ENCODE measurements at places on chromosomes 7 and 10.

DNA sequence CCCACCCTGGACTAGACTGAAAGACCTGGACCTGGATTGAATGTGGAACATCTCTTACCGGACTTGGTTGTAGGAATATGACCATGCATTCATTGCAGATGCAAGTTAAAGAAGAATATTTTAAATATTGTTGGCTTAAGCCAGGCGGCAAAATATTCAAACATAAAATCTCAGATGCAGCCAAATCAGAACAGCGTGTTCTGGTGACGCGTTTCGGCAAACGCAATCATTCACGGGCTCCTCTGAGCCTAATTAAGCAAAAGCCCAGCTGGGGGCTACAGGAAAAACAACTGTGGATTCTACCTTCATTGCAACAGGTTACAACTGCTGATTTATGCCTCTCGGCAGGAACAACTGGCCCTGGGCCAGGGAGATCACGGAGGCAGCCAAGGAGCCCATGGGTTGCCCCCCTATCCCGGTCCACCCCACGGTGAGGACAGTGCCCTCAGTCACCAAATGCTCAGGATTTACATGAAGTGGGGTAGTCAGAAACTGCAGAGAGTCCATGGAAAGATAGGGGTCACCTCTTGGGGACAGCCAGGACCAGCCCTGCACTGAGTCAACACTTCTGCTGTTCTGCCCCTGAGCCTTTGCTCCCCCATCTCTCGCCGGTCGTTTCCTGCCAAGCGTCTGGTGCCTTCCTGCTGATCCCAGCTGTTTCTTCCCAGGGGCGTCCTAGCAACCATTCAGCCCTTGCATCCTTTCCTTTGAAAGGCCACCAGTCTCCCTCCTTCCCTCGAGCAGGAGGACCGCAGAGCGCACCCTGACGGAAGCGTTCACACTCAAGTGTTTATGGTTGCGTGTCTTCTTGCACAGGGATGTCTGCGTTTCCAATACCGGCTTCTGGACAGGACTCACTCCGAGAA, 64.4 kb upstream of the SFMBT2 start:
- no peak for DNase-seq

DNA sequence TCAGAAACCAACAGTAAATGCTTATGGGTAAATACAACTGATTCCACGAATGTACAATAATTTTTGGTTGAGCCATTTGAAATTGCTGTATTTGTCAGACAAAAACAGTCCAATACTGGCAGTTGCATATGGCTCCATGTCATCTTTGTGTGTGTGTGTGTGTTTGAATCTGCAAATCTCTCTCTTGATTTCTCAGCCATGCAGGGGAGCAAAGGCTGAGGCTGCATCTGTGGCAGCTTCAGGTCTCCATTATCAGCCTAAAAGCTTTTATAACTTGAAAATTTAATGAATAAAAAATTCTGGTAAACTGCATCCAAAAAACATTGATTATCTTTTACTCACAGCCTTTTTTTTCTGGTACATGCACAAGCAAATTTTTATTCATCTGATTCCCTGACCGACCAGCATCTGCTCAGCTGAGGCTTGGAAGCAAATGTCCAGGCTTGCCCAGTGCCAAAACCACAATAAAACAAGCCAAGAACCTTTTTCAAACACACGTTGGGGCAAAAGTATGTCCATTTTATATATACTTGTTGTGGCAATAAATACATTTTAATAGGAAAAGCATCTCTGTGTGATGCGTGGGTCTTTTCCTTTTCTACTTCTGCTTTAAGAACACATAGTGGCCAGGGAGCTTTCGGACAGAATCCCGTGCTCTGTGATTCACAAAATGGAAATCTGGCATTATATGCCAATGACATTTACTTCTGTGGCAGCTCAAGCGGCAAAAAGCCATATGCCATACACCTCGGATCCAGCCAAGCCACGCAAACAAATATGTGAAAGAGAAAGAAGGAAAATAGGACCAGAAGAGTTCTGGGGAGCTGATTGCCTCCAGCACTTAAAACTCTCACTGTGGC, 275.6 kb upstream of the AOAH start:
- DNase-seq: no peak

DNA sequence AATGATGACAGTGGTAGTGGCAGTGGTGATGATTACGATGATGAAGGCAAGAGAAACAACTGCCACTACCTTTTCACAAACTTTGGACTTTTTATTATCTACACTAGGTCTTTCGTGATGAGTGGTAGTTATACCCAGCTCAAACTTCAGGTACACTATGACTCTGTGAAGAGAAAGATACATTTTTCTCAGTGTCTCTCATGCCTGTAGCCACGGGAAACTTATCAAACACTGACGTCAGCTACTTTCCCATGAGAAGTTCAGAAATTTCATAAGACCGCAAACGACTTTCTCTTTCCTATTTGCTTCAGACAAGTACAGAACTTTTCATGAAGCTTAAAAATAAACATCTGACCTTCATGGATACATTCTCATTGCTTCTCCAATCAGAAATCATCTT, 57.0 kb downstream of the CALD1 start:
- DNase-seq: no peak

DNA sequence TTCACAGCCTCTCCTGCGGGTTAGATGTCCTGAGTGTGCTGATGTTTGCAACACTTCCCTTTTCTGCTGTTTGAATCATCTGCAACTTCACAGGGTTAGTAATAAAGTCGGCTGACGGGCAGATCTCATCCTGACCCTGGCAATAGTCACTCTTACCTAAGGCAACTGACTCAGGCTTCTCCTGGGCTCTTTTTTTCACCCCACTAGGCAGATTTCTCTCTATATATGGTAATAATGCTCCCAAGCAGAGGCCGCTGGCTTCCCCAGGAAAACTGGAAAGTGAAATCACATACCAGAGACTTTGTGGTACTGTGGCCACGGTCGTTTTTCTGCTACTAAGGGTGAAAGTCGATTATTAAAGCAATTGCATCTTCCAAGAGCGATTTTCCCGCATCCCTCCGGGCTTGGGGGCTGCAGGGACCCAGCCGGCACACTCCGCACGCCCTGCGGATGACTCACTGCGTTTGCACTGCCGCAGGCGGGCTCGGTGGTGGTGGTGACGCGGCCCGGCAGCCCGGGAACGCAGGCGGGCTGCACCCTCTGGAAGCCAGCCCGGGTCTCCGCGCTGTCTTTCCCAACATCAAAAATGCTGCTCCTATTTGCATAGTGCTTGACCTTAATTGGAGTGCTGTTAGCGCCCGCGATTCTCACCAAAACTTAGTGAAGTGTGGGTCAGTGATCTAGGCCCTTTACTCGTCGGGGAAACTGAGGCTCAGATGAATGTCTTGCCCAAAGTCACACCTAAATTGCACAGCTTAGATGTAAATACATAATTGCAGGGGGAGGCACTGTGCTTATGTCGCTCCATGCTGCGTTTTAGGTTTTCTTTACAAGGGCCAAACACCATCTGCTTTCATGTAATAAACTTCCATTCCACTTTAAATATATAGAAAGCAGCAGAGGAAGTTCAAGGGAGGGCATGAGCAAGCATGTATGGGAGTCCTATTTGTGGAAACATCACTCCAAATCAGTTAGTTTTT, 47.6 kb upstream of the ITGB1 start:
- DNase-seq: no peak

- DNase-seq: no peak
Observed at GRCh38 chr10:86393362-86393761, 26.8 kb upstream of the GRID1 start.

DNA sequence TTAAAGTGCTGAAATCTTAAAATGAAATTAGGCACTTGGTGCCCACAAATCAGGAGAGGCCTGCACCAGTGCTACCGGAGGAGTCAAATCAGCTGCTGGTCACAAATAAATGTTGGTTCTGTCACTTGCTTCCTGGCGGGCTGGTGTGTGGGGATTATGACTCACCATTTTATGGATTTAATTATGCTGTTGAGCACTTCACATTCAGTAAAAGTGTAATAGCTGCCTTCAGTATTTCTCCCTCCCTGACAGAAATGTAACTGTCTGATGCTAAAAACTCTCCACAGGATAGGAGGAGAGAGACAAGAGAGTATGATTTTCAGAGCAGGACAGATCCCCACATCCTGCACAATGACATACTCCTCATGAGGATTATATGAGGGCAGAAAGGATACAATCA, 186.0 kb downstream of the JAZF1 start:
- no peak for DNase-seq

- DNase-seq: no peak
Observed at GRCh38 chr7:111780527-111780926, 218.2 kb upstream of the IMMP2L start.

GRCh38 chr7:131231381-131232220, 96.1 kb upstream of the MKLN1 start:
- DNase-seq: peak; percentile 50

DNA sequence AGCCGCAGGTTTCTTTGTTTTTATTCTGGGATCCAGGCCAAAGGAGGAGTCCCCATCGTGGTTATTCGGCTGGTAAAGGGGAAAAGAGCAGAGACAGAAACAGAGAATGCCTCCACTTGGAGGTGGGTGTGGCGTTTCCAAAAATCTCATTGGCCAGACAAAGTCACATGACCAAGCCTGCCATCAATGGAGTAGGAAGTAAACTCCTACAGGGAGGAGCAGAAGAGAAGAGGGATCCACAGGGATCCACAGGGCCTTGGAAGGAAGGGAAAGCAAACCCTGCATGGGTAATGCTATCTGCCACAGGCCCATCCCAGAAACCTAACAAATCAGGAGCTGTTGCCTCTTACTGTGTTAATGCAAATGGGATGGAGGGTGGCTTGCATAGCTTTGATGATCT, 425.7 kb upstream of the GALNT17 start:
- DNase-seq: no peak

DNA sequence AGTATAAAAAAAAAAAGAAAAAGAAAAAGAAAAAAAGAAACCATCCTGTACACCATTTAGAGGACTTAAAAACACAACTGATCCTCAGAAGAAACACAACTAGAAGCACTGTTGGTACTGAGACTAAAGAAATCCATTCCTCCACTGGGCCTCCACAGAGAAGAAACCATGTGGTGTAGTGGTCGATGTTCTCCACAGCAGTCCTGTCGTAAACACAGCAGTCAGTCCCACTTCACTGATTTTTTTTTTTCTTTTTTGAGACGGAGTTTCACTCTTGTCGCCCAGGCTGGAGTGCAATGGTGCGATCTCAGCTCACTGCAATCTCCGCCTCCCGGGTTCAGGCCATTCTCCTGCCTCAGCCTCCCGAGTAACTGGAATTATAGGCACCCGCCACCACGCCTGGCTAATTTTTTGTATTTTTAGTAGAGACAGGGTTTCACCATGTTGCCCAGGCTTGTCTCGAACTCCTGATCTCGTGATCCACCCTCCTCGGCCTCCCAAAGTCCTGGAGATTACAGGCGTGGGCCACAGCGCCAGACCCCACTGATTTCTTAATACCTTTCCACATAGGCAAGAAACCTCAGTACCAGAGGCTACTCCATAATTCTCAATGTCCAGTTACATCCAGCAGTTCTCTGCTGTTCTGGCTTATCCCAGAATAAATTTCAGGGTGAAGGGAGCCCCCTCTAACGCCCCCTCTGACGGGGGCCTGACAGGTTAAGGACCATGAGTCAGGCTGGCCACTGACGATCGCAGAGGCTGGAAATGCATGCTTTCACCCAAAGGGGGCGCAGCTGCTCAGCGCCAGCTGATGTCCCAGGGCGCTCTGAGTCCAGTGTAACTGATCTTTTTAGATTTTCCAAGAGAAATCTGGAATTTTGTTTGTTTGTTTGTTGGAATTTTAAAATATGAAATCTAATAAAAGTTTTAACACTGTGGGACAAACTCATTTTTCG, 24.8 kb upstream of the FFAR4 start:
- no peak for DNase-seq

DNA sequence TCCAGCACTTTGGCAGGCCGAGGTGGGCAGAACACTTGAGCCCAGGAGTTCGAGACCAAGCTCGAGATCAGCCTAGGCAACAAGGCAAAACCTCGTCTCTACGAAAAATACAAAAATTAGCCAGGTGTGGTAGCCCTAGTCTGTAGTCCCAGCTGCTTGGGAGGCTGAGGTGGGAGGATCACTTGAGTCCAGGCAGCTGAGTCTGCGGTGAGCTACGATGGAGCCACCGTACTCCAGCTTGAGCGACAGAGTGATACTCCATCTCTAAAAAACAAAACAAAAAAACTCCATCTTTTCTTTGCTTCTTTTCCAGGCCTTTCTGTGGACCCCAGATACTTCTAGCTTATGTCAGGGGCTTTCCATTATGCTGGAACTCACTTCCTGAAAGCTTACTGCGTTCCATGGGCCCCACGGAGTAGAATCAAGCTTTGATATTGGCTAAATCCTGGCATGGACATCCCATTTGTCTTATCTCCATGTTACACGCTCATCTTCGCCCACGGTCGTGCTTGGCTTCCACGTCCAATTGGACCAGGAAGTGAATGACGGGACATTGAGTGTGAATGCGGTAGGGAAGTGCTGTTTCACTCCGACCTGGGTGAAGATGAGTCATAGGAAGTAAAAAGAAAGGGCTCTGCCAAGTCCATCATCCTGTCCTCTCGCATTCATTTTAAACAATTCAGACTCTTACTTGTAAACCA, 45.7 kb downstream of the FAM171A1 start:
- no peak for DNase-seq

DNA sequence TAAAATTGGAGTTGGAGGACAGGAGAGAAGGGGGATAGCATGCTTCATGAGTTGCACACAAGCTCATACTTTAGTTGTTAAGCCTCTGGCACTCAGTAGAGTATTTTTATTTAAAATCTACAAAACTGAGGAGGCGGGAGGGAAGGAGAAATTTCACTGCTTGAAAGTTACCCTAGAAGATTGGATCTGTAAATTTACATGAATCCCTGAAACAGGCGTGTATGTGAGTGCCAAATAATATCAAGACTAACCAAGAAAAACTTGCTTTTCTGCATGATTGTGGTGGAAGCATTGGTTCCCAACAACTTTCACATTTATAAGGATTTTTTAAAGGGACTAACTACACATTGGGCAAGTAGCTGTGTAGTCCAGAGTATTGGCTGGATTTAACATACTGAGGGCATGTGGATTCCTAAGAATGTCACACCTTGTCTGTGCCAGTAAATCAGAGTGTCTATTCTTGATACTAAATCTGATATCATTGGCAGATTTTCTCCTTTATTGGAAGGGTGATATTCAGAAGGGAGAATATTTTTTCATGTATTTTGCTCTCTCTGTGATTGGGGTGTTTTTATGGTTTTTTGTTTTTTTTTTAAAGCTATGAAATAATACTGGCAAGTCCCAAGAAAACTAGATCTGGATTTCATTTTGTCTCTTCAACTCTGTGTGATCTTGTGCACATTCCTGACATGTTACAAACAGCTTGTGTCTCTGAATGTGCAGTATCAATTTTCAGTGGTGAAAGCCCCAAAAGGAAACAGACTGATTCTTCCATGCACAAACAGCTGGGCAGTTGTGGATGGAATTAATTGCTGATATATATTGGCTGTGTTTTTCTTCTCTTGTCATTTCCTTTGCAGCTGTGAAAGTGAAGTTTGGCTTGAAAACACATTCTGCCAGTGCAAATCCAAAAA, 67.2 kb downstream of the ADD3 start:
- no peak for DNase-seq

- no peak for DNase-seq
Observed at GRCh38 chr7:3168869-3169268, 125.2 kb upstream of the CARD11 start.

- DNase-seq: no peak
Observed at GRCh38 chr10:24952707-24953645, 570 bp upstream of the PRTFDC1 start.

GRCh38 chr7:141415999-141416398, 135.2 kb upstream of the AGK start:
- no peak for DNase-seq

All from SK-N-MC (cell line).